Activated gamma-delta T cell treated with Interleukin-2 at 50 U/mL for 16 hours (primary cell): ENCODE measurements at places on chromosomes 5 and 9.

GRCh38 chr5:38367410-38367809 is 109.1 kb downstream of the EGFLAM start:
- DNase-seq, result no peak

- DNase-seq, result no peak
Observed at GRCh38 chr5:88674356-88675167, 208.4 kb downstream of the MEF2C start.

DNA sequence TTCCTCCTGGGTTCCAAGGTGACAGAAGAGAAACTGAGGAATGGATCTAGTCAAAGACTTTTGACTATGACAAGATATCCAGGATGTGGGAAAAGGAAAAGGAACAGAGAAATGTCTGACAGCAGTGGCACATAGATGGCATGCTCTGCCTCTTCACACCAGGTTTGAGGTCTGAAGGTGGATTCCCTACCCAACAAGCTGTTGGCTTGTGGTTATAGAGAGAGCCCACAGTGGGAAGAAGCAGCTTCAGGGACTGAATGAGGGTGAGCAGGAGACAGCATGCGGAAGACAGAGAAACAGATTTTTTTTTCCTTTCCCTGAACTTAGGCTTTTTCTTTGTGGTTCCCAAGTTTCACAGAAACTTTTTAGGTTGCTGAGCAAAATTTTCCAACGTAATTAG is 20.6 kb downstream of the IFNW1 start:
- DNase-seq, result no peak

DNA sequence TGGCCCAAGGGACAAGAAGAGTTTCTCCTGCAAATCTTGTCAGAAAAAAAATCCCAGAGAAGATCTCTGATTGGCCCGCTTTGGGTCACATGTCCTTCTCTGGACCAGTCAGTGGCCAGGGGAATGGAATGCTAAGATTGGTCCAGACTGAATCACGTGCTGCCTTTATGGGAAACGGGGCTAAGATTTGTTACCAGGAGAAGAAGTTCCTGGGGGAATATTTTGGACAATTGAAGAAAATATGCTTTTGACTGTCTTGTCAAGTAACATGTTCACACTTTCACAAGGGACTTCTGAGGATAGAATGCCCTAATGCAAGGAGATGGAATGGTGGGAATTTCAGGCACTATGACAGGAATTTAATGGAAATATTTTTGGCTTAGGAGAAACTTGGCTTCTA is 74.1 kb upstream of the SH3PXD2B start:
- no peak for DNase-seq

DNA sequence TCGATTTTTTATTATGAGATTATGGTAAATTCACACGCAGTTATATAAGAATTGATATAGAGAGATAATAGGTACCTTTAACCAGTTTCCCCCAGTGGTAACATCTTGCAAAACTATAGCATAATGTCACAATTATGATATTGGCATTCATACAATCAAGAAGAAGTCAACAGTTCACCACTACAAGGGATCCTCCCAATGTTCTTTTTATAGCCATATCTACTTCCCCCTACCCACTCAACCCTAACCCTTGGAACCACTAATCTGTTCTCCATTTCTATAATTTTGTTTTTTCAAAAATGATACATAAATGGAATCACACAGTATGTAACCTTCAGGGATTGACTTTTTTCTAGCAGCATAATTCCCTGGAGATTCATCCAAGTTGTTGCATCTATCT is 9.8 kb downstream of the ACTL7B start:
- no peak for DNase-seq

DNA sequence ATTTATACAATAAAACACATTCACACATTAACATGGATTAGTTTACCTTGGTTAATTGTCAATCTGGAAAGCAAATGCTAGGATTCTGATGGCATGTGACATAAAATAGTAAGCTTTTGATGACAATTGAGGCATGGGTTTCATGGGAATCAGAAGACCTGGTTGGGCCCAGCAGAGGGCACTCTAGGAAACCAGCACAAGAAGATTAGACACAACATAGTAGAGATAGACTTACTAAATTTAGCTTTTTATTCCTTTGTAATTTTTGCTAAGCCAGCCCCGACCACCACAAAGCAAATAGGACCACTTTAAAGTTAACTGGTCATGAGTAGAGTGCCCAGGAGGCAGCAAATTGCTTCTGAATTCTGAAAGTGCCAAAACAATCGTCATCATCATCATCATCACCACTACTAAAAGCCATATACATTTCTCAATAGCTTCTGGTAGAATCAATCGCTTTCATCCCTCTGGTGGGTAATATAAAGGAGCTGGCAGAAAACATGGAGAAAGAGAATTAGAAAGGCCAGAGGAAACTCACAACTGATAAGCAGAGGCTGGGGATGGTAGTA is 163.2 kb downstream of the ARRDC3 start:
- DNase-seq, result peak; percentile 7

GRCh38 chr5:128633901-128634300 is 95.9 kb upstream of the FBN2 start:
- no peak for DNase-seq

GRCh38 chr9:34562135-34562745 is 27.3 kb downstream of the CNTFR start:
- no peak for DNase-seq

GRCh38 chr5:149445739-149446369 is 66.8 kb upstream of the IL17B start:
- no peak for DNase-seq

GRCh38 chr9:1024112-1024511 is 26.0 kb upstream of the DMRT2 start:
- no peak for DNase-seq

DNA sequence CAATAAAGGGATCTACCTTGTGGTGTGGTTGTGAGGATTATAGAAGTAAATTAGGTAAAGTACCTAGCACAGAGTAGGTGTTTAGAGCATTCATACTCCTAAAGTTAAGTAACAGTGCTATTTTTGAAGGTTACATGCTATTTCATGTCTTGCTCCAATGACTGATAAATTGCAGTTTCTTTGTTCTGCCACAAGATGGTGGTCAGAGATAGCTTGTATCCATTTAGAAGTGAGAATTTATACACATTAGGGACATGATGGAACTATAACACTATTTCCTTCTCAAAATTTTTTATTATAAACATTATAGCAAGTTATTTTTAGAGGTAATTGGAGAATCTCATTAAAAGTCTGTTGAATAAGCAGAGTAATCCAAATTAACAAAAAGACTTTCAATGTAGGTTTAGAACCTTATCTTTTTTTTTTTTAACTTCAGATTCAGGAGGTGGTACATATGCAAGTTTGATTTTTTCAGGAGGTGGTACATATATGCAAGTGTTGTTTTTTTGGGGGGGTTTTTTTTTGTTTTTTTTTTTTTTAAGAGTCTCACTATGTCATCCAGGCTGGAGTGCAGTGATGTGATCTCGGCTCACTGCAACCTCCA is 17.1 kb downstream of the MTREX start:
- DNase-seq, result no peak
